ENCODE measurements at places on chromosomes 11 and 22.

DNA sequence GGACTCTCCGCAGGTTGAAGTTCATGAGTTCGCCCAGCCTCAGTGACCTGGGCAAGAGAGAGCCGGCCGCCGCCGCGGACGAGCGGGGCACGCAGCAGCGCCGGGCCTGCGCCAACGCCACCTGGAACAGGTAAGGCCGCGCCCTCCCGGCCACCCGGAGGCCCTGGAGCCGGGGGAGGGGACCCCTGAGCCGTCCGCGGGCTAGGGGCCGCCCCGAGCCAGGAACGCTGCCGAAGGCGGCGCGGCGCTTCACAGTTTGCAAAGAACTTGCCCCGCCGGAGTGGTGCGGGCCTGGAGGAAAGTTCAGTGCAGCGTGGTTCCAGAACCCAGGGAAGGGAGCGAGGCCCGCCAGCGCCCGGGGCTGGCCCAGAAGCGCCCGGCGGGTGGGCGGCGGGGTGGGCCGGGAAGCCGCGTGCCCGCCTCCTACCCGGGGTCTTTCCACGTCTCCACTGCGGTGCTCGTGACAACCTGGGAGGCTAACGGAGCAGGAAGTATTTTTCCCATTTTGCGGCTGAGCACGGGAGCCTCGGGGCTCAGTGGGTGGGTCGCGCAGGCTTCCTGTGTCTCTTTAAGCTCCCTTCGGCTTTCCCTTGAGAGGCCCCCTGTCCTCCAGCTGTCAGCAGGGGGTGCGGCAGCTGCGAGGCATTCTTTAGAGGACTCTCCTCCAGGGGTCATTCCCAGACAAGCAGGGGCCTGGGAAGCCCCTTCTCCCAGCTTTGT is 635 bp downstream of the PRR5 start:
- DNase-seq, result no peak

DNA sequence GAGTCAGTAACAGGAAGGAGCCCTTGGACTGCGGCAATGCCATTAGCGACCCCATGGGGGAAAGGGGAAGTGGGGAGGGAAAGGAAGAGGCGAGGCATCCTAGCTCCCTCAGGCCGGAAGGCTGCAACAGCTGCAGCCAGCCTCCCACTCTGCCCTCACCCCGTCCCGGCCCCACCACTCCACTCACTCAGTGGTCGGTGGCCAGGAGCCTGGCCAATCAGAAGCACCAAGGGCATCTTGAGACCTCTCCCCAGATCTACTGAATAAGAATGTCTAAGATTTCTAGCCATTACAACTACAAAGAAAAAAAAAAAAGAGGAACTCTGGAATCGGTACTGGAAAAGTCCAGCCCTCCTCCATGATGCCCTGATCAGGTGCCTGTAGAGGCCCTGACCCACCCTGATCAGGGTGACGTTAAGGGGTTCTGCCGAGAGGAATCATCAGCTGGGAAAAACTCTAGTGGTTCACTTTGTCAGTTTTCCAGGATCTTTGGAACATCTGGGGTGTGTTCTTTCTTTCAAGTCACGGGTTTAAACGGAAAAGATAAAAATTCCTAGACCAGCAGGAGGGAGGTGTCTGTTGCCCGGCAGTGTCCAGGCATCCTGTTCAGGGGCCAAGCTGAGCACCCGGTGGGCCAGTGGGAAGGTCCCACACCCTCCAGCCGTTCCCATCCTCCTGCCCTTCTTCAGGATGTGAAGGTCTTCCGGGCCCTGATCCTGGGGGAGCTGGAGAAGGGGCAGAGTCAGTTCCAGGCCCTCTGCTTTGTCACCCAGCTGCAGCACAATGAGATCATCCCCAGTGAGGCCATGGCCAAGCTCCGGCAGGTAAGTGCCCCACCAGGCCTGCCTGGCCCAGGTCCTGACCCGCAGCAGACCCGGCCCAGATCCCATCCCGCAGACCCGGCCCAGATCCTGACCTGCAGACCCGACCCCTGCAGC is 14.4 kb downstream of the OAF start:
- no peak for DNase-seq

- DNase-seq, result no peak
Observed at GRCh38 chr11:804599-804964, 449 bp downstream of the PIDD1 start.

DNA sequence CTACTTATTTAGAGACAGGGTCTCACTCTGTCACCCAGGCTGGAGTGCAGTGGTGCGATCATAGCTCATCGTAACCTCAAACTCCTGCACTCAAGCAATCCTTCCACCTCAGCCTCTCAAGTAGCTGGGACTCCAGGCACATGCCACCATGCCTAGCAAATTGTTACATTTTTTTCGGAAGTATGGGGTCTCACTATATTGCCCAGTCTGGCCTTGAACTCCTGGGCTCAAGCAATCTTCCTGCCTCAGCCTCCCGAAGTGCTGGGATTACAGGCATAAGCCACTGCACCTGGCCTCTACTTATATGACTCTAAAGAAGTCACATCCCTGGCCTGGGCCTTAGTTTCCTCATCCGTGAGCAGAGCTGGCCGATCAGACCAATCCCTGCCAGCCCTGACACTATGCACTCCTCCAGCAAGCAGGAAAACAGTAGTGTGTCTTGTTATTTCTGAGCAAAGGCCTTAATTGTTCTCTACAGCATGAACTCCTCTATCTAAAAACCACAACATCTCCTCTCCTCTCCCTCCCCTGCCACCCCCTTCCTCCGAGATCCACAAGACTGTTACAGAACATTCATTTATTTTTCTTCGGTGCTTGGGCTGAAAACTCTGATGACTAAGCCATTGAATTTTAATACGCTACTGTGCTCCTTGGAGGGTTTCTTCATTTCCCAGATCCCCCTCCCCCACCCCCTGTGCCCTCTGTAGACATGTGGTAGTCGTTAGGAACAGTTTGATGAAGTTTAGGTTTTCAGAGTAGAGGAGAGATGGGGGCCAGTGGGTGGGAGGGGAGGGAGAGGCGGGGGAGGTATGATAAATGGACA is 91.5 kb downstream of the ABTB2 start:
- no peak for DNase-seq

DNA sequence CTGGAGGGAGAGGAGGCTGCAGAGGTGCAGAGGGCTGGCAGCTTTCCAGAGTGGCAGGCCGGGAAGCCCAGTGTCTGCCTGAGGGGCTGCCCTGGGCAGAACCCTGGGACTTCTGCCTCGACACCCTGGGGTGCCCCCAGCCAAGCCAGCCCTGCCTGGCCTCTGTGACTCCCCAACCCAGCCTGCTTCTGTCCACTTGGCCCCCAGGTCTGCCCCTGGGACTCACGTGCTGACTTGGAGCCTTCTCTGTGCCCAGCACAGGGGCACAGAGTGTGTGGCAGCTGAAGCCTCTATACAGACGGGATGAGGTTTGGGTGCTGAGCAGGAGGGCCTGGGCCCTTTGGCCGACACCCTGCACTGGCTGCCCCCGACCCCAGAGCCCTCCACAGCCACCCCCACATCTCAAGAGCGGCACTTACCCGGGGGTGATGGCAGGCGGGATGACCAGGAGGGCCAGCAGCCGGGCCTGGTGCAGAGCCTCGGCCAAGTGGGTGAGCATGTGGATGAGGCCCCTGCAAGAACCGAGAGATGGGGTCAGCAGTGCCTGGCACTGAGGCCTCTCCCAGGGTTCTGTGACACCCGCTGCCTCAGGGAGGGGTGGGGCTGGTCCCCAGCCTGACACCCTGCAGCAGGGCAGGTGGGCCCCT is 17.5 kb downstream of the CHID1 start:
- DNase-seq, result no peak

Measured in activated CD4-positive, alpha-beta T cell treated with anti-CD3 and anti-CD28 coated beads, Interleukin-2, Interleukin-4, amounts not matched to agents 100 ng/mL and 50 ng/mL, durations not matched to agents 16 hours and 8 hours (primary cell).